Uterus (tissue), 4 donors: ENCODE measurements at places on chromosomes 1 and 21. TPM values are rescaled to one million over a fixed set of nuclear protein-coding genes. Genes with fewer than 3 reads are reported as not detected.

The SH2D2A gene
- not detected for total RNA-seq

- peak; percentile 62 for DNase-seq
- H3K27me3 ChIP-seq, result no peaks in the 10 kb centered on the region
- no peak overlapping the region for H3K4me3 ChIP-seq
- H3K4me1 ChIP-seq, result peaks cover 7% of the 10 kb centered on the region
- peak overlapping the region; percentile 81 for H3K27ac ChIP-seq
These were observed 26.7 kb downstream of the DMAP1 start for GRCh38 chr1:44239961-44240371.

DNA sequence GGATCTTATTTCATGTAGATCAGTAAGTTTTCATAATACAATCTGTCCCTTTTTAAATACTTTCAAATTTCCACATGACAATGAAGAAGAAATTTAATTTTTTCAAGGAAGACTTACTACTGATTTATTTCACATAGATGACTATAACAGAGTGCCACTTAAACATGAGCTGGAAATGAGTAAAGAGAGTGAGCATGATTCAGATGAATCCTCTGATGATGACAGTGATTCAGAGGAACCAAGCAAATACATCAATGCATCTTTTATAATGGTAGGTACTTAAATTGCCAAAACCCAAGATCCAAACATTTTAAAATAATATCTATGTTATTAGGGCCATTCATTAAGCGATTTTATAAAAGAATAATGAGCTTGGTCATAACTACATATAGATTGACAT lies 110.4 kb downstream of the PTPRC start:
- no peak overlapping the region for H3K4me3 ChIP-seq
- no peaks in the 10 kb centered on the region for H3K4me1 ChIP-seq
- H3K36me3 ChIP-seq, result no peaks in the 10 kb centered on the region

DNA sequence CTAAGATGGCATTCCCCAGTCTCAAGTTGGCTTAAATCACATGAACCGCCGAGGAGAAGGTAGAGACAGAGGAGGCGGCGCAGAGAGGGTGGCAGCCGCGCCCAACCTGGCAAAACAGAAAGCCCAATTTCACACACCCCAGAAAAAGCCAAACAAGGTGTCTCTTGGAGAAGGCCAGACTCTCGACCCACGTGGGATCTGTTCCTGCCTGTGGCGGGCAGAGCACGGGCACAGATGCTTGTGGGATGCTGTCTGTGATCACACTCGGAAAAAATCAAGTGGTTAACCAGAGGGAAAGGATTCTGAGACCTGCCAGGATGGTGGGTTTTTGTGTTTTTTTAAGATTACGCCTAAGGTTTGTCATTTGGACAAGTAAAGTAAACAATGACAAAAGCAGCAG lies 80.7 kb downstream of the MRPL37 start:
- DNase-seq, result no peak
- no peaks in the 10 kb centered on the region for H3K36me3 ChIP-seq
- H3K27me3 ChIP-seq, result no peaks in the 10 kb centered on the region
- peaks cover 36% of the 10 kb centered on the region for H3K4me1 ChIP-seq
- H3K4me3 ChIP-seq, result no peak overlapping the region
- H3K27ac ChIP-seq, result peak overlapping the region; percentile 95

The TNFRSF1B gene
- total RNA-seq, result 32.1 TPM

The RBM8A gene
- total RNA-seq, result 226 TPM

DNA sequence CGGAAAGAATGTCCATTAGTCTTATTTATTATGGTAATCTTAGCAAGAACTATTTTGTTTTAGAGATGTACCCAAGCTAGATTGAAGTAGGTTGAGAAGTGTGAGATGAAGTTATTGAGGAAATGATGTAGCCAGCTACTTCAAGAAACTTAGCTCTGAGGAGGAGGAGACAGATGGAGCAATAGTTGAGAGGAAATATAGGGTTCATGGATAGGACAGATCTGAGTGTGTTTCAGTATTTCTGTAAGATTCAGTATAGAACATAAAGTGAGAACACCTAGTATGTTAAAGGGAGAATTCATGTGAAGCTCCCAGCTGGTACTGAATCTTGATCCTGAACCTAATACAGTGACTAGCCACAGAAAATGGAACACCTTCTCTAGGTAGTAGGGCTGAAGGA lies 28.9 kb downstream of the TSNAX start:
- H3K36me3 ChIP-seq, result no peaks in the 10 kb centered on the region
- no peak for DNase-seq
- no peak overlapping the region for H3K27ac ChIP-seq

DNA sequence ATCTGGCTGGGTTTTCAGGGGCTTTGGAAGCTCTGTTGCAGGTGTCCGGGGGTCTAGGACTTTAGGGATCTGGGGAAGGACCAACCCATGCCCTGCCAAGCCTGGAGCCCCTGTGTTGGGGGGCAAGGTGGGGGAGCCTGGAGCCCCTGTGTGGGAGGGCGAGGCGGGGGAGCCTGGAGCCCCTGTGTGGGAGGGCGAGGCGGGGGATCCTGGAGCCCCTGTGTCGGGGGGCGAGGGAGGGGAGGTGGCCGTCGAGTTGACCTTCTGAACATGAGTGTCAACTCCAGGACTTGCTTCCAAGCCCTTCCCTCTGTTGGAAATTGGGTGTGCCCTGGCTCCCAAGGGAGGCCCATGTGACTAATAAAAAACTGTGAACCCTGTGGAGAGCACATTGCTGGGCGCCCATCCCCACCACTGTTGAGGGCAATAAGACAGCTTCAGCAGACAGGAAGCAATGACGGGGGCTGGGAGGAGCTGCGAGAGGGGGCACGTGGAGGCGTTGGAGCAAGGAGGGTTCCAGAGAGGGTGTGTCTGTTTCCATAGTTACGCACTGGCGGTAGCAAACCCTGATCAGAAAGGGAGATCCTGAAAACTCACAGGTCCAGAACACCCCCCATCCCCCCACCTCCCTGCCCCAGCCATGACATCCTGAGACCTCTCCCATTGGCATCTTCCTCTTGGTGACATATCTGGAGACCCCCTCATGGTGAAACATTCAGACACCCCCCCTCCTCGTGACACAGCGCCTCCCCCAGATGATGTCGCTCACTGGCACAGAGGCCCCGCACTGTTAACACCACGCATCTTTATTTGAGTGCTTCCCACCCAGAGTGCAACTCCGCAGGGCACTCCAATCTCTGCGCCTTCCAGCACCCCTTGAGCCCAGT lies 8.4 kb downstream of the MYBPH start:
- H3K4me1 ChIP-seq, result no peaks in the 10 kb centered on the region
- no peak overlapping the region for H3K27ac ChIP-seq
- H3K4me3 ChIP-seq, result no peak overlapping the region
- H3K36me3 ChIP-seq, result no peaks in the 10 kb centered on the region
- no peaks in the 10 kb centered on the region for H3K27me3 ChIP-seq

GRCh38 chr1:86258101-86258500 lies 101.5 kb upstream of the COL24A1 start:
- H3K27ac ChIP-seq, result no peak overlapping the region
- no peaks in the 10 kb centered on the region for H3K4me1 ChIP-seq
- H3K27me3 ChIP-seq, result no peaks in the 10 kb centered on the region
- H3K36me3 ChIP-seq, result no peaks in the 10 kb centered on the region
- no peak overlapping the region for H3K4me3 ChIP-seq
- DNase-seq, result no peak

- no peak for DNase-seq
- H3K27ac ChIP-seq, result no peak overlapping the region
- H3K4me1 ChIP-seq, result no peaks in the 10 kb centered on the region
- H3K4me3 ChIP-seq, result no peak overlapping the region
- no peaks in the 10 kb centered on the region for H3K36me3 ChIP-seq
These were observed 118.1 kb upstream of the PPP2R5A start for GRCh38 chr1:212167098-212167497.

- peak overlapping the region; percentile 50 for H3K27ac ChIP-seq
- no peaks in the 10 kb centered on the region for H3K36me3 ChIP-seq
- H3K27me3 ChIP-seq, result no peaks in the 10 kb centered on the region
- peak; percentile 81 for DNase-seq
- no peak overlapping the region for H3K4me3 ChIP-seq
These were observed 228.2 kb upstream of the USP24 start for GRCh38 chr1:55443175-55443915.

DNA sequence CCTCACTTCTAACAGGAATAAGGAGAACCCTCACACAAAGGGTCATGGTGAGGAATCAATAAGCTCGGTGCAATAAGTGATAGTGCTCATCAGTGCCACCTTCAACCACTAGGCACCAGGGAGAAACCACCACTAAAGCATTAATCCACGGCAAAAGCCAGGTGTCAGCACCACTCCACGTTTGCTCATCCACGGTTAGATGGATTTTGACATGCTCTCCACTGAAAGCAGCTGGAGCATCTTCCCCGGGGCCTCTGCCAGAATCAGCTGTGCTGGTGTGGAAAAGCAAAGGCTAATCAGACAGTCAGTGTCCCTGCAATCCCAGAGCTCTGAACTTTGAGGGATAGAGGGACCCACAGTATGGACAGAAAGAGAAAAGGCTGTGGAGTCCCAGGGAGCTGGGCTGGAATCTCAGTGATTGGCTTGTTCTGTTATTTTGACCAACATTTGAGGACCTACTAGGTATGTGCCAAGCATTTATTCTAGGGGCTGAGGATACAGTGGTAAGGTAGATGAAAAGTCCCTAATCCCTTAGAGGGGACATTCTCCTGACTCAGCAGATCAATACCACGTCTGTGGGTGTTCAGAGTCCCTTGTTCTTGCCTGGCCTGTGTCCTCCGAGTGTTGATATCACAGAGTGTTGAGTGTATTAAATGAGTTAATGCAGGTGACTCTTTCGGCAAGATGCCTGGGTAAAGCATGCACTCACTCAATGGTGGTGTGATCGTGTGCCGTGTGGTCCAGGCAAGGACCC lies 41.3 kb downstream of the FHAD1 start:
- no peaks in the 10 kb centered on the region for H3K27me3 ChIP-seq
- DNase-seq, result no peak
- no peak overlapping the region for H3K4me3 ChIP-seq
- no peaks in the 10 kb centered on the region for H3K4me1 ChIP-seq
- H3K27ac ChIP-seq, result no peak overlapping the region

DNA sequence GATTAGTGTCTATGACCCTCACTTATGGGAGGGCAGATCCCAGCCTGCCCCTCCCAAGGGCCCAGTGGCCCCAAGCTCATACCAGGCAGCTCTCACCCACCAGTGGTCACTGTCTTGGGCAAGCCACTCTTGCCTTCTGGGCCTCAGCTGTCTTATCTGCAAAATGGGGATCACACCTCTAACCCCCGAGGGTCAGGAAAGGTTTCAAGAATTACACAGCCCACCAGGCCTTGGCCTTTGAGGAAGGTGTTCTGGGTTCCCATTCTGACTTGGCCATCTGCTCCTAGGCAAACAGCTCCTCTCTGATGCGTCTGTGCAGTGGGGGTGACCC lies 16.8 kb downstream of the RUNX3 start:
- H3K27me3 ChIP-seq, result no peaks in the 10 kb centered on the region
- DNase-seq, result no peak
- H3K36me3 ChIP-seq, result no peaks in the 10 kb centered on the region
- no peak overlapping the region for H3K27ac ChIP-seq
- no peak overlapping the region for H3K4me3 ChIP-seq
- no peaks in the 10 kb centered on the region for H3K4me1 ChIP-seq

DNA sequence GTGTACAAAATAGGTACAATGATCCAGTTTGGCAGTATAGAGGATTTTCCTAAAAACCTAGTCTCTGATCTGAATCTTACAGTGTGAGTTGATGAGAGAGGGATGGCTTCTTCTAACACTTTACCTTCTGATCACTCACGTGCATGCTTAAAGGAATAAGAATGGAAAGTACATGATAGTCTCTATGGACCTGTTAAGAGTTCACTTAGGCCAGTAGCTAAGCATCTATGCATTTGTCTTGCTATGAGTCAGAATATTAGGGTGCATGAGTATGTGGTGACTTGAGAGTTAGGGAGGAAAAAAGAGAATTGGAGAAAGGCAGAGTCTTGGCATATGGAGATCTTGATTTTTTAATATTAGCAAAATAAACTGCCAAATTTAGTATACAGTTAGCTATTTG lies 206.3 kb downstream of the COL11A1 start:
- no peaks in the 10 kb centered on the region for H3K36me3 ChIP-seq
- peaks cover 4% of the 10 kb centered on the region for H3K4me1 ChIP-seq
- H3K4me3 ChIP-seq, result no peak overlapping the region
- no peak for DNase-seq
- H3K27ac ChIP-seq, result no peak overlapping the region
- no peaks in the 10 kb centered on the region for H3K27me3 ChIP-seq

The CYB561D1 gene
- total RNA-seq, result 11.0 TPM

- peak overlapping the region; percentile 45 for H3K27ac ChIP-seq
- no peak overlapping the region for H3K4me3 ChIP-seq
- no peaks in the 10 kb centered on the region for H3K27me3 ChIP-seq
- no peaks in the 10 kb centered on the region for H3K36me3 ChIP-seq
- peak; percentile 33 for DNase-seq
- no peaks in the 10 kb centered on the region for H3K4me1 ChIP-seq
These were observed 53.0 kb upstream of the DESI2 start for GRCh38 chr1:244599937-244600350.

DNA sequence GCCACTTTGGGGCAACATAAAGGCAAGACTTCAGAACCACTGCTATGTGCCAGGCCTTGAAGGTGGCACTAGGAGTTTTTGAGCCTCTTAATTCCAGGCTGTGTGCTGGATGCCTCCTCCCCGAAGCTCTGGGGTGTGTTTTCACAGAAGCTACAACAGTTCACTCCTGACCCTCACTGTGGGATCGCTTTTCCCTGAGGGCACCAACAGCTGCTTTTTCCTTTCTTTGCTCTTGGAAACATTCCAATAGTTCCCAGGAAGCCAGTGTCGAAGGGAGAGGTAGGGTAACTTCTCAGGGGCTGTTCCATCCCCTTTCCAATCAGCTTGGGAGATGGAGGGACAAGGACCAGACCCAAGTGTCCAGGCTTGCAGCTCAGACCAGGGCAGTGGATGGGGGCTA lies 153.4 kb downstream of the C1orf94 start:
- no peaks in the 10 kb centered on the region for H3K36me3 ChIP-seq
- no peaks in the 10 kb centered on the region for H3K27me3 ChIP-seq
- H3K27ac ChIP-seq, result no peak overlapping the region
- no peaks in the 10 kb centered on the region for H3K4me1 ChIP-seq
- DNase-seq, result no peak
- no peak overlapping the region for H3K4me3 ChIP-seq

GRCh38 chr21:46158666-46159300 lies 3.4 kb upstream of the FTCD start:
- no peaks in the 10 kb centered on the region for H3K36me3 ChIP-seq
- peak; percentile 7 for DNase-seq
- no peaks in the 10 kb centered on the region for H3K4me1 ChIP-seq

GRCh38 chr1:36455386-36455785 lies 5.1 kb upstream of the OSCP1 start:
- H3K4me1 ChIP-seq, result no peaks in the 10 kb centered on the region
- no peaks in the 10 kb centered on the region for H3K27me3 ChIP-seq
- no peaks in the 10 kb centered on the region for H3K36me3 ChIP-seq

DNA sequence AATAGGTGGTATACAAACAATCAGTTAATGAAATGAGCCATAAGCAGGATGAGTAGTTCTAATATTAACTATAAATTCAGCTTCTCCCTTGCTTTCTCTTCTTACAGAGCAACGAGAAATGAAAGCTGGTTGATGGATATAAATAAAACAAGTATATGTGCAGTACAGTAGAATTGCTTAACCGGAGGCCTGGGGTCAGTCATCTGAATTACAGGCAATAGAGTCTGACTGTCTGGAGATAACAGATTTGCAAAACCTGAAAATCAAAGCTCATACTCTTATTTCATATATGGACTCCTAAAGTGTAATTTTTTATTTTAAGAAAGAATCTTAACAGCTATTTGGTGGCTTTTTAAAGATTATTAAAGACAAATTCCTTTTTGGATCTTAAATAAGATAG lies 43.1 kb upstream of the SGIP1 start:
- H3K4me1 ChIP-seq, result no peaks in the 10 kb centered on the region
- no peak overlapping the region for H3K4me3 ChIP-seq
- H3K27ac ChIP-seq, result no peak overlapping the region
- no peaks in the 10 kb centered on the region for H3K27me3 ChIP-seq

The TAS1R1 gene
- not detected for total RNA-seq

The FCRL3 gene
- 0.21 TPM for total RNA-seq
